ENCODE measurements at places on chromosomes 7 and 10.
A peak's percentile ranks its signal among the peaks of the same experiment; 100 is the strongest.

DNA sequence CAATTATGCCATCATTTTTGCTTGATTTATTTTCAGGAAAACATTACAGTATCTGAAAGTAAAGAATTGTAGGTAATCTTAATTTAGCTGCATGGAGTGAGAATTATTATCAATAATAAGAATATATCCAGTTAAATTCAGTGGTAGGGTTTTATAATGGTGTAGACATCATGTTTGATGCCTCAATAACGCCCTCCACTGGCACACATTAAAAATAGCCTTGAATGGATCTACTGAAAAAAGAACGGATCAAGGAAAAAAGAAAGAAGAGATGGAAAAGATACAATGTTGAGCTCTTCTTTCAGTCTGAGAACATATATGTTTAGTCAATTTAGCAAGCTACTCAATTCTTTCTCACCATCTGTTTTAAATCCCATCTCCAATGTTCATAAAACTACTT is 319.2 kb downstream of the CDC14C start:
- DNase-seq = no peak

DNA sequence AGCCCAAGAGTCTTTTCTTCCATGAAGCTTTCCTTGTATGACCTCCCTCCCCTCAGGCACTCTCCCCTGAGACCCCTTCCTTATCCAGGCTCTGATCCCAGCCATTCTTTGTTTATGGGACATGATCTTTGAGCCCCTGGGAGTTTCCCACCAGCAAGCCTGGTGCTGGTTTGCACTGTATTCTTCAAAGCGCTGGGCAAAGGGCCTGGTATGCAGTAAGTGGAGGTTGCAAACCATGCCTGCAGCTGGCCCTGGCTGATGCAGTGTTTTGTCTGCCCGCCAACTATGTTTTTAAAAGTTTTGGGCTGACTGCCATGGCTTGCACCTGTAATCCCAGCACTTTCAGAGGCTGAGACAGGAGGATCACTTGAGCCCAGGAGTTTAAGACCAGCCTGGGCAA is 6.8 kb upstream of the NODAL start:
- DNase-seq = no peak

- no peak for DNase-seq
Observed at GRCh38 chr7:137209151-137209817, 134.2 kb downstream of the PTN start.

GRCh38 chr7:66099551-66100407 is 14.9 kb upstream of the CRCP start:
- peak; percentile 90 for DNase-seq

DNA sequence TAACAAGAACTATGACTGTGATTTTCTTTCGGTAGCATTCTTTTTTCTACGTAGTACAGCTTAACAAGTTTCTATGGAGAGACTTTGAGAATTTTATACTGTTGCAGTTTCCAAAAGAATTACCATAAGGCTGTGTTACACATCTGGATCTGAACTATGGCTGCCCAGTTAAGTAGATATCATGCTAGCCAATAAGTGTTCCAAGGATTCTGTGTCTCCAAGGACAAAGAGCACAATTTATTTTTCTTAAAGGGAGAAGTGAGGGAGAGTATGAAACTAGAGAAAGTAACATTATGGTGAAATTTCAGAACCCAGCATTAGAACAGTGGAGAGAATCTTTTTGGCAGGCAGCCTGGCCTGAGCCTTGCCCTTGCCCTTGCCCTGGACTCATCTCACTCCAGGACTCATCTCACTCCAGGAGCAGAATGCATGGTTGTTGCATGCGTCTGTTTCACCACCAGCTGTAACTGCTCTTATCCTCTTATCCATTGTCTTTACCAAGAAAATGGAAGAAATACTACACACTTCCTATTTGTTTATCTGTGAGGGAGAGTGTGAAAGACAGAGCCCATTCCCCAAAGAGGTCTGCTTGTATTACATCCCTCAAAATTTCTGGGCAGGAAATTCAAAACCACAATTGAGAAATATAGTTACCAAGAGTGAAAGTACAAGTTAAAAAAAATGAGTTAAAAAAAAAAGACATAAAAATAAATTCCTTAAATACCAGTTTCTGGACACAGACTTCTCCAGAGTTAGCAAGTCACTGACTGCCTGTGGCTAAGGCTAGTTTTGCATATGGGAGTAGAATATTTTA is 1067.5 kb downstream of the NRG3 start:
- peak; percentile 33 for DNase-seq

DNA sequence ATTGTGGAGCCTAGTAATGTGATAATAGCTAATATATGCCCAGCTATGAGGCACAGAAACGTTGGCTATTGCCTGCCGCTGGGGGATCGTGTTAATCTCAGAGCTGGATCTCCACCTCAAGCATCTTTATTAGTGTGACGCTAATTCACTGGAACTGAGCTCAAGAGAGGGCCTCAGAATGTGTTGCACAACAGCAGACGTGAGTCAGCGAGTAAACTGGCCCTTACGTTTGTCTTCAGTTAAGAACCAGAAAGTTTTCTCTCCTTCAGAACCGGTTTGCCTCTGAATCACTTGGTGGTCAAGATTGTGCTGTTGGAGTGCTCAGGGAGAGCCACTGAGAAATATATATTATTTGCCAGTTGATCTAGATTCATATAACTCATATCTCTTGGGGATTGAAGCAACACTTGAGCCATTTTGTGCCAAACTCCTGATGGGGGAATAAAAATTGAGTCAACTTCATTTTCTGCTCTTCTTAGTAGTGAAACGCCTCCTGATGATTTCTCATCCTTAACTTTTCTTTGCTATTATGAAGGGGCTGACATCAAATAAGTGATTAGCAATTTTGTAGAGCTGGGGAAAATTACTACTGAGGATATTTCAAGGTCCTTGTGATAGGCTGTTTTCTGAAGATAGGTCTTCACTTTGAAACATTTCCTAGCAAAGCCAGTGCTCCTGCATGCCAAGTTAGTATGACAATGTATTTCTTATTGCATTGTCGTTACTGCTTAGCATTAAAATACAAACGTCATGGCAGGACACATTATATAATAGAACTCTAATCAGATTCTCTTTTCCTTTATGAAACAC is 22.3 kb downstream of the BZW2 start:
- peak; percentile 99 for DNase-seq

DNA sequence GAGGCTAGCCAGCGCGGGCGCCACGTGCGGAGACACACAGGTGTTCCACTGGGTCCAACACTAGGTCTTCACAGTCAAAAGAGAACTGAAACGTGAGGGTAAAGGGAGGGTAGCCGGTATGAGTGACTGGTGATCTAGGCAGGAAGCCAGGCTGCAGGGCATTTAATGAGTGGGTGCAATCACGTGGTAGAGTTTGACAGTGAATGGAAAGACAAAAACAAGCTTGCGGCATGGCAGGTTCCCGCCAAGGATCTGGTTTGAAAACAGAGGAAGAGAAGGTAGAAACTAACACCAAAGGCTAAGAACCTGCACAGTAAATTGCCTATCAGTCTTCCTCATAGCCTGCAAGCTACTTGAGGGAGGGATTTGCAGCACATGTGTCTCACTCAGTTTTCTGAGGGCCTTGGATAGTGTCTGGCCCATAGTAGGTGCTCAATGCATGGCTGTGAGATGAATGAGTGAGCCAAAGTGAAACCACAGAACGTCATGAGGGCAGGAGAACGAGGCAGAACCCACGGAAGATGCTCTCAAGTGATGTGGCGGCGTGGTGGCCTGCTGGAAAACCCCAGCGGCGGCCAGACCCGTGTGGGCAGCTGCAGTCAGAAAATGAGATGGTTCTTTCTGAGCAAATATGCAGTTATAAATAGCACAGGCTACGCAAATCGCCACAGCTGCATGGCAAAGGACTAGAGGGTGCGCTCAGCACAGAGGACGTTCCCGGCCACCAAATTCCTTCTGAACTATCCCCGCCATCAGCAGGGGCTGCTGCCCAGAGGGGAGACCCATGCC is 183.6 kb upstream of the NFE2L3 start:
- DNase-seq = no peak

- DNase-seq = no peak
Observed at GRCh38 chr7:5500056-5500776, 76.6 kb upstream of the TNRC18 start.

DNA sequence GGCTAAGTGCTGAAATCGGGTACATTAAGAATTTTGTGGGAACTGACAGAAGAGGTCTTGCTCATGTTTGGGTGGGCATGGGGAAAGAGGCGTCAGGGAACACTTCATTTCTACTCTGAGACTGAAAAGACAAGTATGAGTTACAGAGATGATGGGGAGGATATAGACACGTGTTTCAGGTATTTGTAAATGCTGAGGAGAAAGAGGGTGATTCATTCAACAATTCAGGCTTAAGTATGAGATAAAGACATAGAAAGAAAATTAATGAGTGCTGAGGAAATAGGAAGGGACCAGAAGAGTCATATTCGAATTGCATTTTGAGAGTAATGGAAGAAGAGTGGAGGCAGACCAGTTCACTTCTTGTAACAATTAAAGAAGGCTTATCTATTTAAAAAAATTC is 143.6 kb downstream of the HBP1 start:
- no peak for DNase-seq

DNA sequence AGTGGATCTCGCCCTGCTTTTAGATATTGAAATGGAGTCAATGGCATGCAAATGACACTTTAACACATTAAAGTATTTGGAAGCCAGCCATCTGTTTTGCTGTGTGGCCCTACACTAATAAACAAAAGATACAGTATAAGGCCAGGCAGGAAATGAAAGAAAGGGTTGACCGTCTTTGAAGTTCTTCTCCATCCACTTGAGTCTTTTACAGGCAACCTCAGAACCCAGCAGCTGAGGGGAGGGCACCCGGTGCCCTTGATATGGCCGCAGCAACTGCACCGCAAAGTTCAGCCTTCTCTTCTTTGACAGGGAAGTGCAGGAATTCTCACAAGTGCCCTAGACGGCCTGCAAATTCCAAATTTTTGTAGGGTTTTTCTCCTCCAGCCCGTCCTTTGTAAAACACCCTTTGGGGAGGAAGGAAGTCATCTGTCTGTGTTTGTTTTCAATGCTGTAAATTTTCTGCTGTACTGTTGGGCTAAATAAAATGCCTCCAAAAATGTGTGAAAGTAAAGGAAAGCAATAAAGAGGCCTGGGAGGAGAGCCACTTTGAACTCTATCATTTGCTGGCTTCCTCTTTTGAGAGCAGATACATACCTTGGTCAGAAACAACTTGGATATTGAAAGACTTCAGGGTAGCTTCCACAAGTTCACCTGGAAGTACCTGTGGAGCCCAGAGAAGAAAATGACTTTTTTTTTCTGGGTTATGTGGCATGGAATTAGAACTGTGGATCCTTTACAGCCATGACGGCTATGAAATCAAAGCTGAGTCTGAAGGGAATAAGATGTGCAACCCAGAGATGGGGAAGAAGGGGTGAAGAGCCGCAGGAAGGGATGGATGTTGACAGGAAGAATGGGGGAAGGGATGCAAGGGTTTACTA is 3.6 kb downstream of the HOXA1 start:
- no peak for DNase-seq

- DNase-seq = peak; percentile 73
Observed at GRCh38 chr10:22821501-22821900, 106.4 kb upstream of the ARMC3 start.

- DNase-seq = no peak
Observed at GRCh38 chr7:231030-231857, 38.9 kb downstream of the FAM20C start.

DNA sequence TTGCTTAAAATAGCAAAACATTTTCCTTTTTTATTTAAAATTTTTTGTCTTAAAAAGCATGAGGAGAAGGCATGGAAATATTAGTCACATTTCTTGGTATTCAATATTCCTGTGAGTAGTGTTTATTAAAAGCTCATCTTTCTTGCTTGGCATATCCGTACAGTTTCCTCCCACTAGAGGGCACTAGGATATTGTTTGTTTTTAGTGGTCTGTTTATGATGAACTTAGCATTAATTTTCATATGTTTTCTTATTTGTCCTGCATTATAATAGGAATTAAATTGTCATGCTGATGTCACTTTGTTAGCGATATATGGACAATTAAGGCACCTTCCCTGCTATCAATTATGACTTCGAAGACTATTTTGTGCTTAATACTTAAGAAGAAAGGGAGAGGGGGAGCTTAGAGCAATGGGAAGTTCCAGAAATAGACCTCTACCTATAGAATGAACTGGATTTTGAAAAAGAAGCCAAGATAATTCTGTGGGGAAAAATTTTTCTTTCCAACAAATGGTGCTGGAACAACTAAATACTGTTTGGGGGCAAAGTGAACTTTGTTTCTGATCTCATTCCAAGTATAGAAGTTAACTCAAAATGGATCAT is 91.0 kb upstream of the STRIP2 start:
- peak; percentile 48 for DNase-seq

DNA sequence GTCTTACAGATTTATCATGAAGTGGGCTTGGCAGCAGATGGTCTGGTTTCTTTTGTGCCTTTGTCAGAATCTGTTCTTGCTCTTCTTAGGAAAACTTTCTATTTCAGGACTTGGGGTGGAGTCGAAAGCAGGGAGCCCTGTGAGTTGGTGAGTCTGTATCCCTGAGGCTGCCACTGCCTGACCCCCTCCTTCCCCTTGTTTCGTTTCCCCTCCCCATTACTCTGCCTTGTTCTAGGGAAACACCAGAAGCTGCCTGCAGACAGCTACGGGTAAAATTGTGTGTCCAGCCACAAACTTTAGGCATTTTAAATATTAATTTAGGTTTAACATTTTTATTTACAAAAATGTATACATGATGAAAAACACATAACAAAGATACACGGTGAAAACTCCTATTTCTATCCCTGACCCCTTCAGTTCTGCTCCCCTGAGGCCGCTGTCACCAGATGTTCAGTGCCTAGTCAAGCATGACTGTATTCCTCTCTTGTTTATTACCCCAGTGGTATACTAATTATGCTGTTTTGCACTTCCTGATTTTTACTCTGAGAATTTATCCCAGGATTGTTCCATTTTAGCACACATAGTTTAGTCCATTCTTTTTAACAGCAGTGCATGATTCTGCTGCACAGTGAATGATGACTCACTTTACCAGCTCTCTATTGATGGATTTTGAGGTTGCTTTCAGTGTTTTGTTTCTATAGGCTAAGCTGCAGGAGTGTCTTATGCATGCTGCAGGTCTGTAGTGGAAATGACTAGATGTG is 9.1 kb downstream of the TSPAN14 start:
- peak; percentile 22 for DNase-seq

DNA sequence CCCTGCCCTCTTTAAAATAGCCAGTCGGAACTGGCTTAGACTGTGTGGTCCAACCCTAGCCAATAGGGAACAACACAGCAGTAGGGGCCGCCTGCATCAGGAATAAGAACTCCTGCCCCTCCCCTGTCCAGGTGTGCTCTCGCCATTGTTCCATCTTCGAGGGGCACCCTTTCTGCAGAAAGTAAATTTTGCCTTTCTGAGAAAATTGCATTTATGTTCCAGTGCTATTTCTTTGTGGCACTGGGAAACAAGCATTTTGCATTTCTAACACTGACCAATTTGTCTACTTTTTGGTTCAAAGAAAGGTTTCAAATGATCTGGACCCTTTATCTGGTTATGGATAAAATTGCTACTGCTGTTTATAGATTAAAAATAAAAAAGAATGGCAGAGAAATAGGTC is 90.2 kb upstream of the AGBL3 start:
- no peak for DNase-seq

GRCh38 chr7:116683786-116684185 is 11.8 kb downstream of the MET start:
- DNase-seq = no peak

- DNase-seq = no peak
Observed at GRCh38 chr7:81690688-81691087, 79.2 kb downstream of the HGF start.

GRCh38 chr7:134900166-134900982 is 85.9 kb upstream of the AGBL3 start:
- DNase-seq = no peak
